Activated CD4-positive, CD25-positive, alpha-beta regulatory T cell treated with anti-CD3 and anti-CD28 coated beads, Interleukin-2, amount 50 U/mL, for 72 hours (primary cell): ENCODE measurements at places on chromosomes 16 and 17.

GRCh38 chr16:81469710-81470535 is 25.3 kb downstream of the CMIP start:
- DNase-seq, result no peak

GRCh38 chr17:30557916-30558685 is 80.9 kb downstream of the GOSR1 start:
- DNase-seq, result no peak

- DNase-seq, result no peak
Measured at GRCh38 chr16:3876695-3877094, 3.8 kb downstream of the CREBBP start.

- no peak for DNase-seq
Measured at GRCh38 chr17:20995873-20996723, 46.7 kb downstream of the USP22 start.

DNA sequence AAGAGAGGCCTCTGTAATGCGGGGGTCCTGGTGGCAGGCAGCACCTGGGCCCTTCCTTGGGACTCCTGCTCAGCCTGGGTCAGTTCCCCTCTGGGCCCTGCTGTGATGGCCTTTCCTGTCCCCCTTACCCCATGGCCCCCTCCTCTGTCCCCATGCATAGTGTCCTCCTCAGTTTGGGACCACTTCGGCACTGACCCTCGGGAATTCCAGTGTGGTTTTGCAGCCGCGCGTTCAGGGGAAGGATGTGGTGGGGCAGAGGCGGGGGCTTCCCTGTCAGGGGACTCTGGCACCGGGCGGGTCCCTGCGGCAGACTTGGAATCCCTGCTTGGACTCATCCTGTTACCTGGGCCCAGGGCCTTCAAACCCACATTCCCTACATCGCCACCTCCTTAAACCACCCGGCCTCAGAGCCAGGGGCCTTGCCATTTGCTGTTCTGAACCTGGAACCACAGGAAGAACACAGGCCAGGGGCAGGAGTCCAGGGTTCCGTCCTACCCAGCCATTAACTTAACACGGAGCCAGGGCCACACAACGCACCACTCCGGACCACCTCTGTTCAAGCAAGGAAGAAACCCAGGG is 31.4 kb upstream of the EIF1 start:
- no peak for DNase-seq

DNA sequence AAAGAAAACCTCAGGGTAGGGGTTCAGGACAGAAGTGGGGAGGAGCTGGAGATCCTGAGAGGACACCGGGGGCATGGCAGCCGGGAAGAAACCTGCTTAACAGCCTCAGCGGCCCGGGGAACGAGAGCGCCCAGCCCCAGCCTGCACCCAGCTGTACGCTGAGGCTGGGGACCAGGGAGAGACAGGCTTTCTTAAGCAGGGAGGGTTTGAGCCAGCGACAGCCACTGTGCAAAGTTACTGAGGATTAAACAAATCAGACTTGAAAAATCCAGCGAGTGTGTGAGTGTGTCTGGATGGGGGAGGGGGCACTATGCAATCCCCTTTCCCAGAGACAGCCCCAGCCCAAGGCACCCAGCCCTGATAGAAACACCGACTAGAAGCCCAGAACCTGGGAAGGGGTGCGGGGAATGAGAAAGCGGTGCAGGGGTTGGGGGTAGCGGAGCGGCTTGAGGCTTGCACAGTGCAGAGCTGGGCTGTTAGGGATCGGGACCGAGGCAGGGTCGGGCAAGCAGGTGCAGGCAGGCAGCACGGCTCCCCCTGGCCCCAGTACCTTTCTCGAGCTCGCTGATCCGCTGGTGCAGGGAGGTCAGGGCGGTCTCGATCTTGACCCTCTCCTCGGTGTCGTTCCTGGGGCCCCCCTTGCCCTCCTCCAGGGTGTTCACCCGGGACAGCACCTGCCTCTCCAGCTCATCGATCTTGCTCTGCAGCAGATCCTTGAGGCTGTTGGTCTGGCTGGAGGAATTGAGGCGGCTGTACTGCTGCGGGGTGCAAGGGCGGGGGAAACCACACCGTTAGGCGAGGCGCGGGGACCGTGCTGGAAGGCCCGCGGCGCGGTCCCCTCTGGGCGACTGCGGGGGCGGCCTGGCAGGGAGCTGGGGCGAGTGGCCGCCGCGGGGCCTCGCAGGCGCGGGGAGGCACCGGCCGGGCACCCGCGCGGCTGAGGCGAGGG is 1.2 kb downstream of the NPTX1 start:
- DNase-seq, result no peak

GRCh38 chr17:42944211-42944610 is 20.0 kb downstream of the AARSD1 start:
- DNase-seq, result no peak

GRCh38 chr16:53154513-53154912 is 99.7 kb downstream of the CHD9 start:
- DNase-seq, result no peak

DNA sequence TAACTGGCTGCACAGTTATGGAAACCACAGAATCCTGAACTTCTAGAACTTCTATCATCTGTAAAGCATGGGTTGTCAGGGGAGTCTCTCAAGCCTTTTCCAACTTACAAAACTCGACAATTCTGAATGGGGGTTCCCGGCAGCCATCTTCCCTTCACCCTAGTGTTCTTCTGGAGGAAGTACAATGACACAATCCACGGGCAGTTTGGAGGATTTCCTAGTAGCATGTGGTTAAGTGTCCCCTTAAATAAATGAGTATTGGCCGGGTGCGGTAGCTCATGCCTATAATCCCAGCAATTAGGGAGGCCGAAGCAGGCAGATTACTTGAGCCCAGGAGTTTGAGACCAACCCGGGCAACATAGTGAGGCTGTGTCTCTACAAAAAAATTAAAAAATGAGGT is 2.1 kb downstream of the SLC16A6 start:
- DNase-seq, result no peak

- DNase-seq, result no peak
Measured at GRCh38 chr16:17162560-17162959, 308.2 kb downstream of the XYLT1 start.

DNA sequence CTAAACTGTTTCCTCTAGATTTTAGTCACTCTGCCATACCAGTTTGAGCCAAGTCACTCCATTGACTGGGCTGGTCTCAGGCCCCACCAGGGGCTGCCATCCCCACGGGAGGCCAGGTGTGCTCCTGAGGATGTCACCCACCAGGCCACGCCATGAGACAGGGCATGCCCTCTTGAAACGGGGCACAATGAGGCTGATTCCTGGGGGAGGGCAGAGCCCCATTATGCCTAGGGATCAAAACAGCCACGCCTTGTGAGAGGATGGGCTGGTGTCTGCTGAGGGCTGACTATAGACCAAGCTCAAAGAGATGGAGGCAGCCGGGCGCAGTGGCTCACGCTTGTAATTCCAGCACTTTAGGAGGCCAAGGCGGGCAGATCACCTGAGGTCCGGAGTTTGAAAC is 21.5 kb downstream of the GINS2 start:
- no peak for DNase-seq

DNA sequence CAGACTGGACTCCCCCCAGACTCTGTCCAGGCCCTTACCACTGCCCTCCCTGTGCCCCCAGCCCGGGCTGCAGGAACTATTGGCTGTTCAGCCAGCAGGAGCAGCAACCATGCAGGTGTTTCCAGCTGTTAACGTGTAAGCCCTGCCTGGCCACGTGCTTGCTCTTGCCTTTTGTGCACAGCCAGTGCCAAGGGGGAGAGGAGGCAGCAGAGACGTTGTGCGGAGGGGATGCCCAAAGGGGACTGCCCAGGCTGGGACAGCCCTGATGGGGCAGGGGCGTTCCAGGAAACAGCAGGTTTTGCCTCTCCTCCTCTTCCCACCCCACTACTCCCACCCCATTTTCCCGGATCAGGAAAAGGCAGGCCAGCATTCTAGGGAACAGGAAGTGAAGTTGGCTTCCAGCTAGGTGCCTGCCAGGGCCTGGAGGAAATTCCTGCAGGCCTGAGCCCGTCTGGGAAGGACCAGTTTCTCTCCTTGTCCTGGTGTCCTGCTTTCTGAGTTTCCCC is 16.7 kb upstream of the LASP1NB start:
- DNase-seq, result no peak

- DNase-seq, result no peak
Measured at GRCh38 chr16:11447836-11448235, 102.6 kb downstream of the RMI2 start.

DNA sequence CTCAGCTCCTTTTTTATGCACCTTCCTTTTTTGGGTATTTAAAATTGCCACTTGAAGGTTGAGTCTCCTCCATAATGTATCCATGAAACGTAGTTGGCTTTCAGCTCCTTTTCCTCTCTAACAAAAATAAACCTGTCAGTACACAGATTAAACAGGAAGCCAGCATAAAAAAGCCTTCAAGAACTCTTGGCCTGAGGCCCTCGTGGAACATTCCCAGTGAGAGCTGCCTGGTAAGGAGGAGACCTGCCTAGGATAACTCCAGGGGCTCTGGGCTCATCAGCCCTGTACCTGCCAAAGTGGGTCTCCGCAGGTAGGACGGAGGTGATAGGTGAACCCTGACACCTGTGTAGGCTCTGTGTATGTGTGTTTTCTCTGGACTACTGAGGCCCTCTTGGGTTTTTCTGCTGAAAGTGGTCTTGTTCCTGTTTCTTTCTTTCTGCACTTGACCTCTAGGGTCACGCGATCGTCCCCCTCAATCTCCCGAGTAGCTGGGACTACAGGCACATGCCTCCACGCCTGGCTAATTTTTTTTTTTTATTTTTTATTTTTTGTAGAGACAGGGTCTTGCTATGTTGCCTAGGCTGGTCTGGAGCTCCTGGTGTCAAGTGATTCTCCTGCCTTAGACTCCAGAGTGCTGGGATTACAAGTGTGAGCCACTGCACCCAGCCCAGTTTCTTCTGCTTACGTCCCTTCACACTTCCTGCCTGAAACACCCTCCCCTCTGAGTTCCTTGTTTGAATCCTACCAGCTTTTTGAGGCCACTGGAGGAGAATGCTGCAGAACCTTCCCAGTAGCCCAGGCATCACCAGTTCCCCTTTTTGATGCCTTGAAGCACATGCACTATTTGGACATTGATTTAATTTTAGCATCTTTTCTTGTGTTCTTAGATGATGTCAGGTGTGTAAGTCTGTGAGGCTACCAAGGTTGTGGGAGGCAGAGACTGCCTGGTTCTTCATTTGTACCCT is 9.8 kb downstream of the PGS1 start:
- no peak for DNase-seq

GRCh38 chr16:64542152-64542551 is 579.7 kb downstream of the CDH11 start:
- no peak for DNase-seq

DNA sequence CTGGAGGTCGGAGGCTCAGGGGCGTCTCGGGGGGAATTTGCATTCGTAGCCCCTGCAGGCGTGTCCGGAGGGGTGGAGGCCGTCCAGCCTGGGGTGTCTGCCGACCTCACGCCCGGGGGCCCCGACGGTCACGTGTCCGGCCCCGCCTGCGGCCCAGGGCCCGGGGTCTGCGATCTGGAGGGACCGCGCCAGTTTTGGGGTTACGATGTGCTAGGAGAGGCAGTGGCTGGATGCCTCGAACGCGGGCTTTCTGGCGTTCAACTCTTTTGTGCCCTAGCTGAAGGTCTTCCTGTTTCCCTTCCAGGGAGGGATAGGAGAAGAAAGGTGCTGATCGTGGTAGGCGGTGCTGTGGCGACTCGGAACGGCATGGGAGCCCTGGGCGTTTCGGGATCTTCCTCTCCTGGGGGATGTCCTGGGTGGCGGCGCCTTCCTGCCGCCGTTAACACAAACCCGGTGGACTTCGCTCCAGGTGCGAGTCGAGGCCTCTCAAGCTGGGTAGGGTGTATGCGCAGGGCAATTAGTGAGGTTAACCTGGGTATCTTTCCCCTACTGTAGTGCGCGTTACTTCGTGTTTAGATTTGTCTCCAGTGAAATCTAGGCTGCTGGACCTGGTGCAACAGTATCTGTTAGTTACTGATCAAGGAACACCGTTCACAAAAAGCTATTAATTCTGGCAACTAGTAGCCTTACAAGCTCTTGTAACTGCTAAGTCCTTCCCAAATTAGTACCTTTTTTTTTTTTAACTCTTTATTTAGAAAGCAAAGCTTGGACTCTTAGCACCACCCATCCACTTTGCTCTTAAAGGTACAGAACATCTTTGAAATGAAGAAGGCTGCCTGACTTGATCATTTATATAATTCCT is 1.3 kb downstream of the AKAP1 start:
- DNase-seq, result peak; percentile 41

DNA sequence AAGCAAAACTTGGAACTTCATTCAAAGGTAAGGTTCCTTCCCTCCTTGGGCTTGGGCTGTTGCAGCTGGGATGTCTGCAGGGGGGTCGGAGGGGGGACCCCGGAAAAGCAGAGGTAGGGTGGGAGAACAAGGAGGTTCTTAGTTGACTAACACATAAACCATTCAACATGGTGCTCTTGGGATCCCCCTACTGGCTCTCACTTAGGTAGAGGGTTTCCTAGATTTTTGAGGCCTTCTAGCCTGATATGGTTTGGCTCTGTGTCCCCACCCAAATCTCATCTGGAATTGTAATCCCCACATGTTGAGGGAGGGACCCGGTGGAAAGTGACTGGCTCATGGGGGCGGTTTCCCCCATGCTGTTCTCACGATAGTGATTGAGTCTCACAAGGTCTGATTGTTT is 93.9 kb downstream of the RGS9 start:
- no peak for DNase-seq

- no peak for DNase-seq
Measured at GRCh38 chr17:7873051-7873450, 15.2 kb downstream of the CYB5D1 start.

GRCh38 chr17:63529711-63530556 is 6.8 kb downstream of the KCNH6 start:
- DNase-seq, result no peak

GRCh38 chr17:609232-609810 is 105.3 kb downstream of the VPS53 start:
- no peak for DNase-seq
